ENCODE measurements at places on chromosomes 2 and 18. TPM values are rescaled to one million over a fixed set of nuclear protein-coding genes. Genes with fewer than 3 reads are reported as not detected.
A peak's percentile ranks its signal among the peaks of the same experiment; 100 is the strongest.

GRCh38 chr2:241254904-241255351, 60.5 kb downstream of the HDLBP start:
- H3K27me3 ChIP-seq = no peaks in the 10 kb centered on the region
- H3K27ac ChIP-seq = no peak overlapping the region
- H3K4me3 ChIP-seq = no peak overlapping the region
- H3K36me3 ChIP-seq = peaks cover 66% of the 10 kb centered on the region
- no peak for DNase-seq

Gene TGFA
- 13.0 TPM for total RNA-seq

DNA sequence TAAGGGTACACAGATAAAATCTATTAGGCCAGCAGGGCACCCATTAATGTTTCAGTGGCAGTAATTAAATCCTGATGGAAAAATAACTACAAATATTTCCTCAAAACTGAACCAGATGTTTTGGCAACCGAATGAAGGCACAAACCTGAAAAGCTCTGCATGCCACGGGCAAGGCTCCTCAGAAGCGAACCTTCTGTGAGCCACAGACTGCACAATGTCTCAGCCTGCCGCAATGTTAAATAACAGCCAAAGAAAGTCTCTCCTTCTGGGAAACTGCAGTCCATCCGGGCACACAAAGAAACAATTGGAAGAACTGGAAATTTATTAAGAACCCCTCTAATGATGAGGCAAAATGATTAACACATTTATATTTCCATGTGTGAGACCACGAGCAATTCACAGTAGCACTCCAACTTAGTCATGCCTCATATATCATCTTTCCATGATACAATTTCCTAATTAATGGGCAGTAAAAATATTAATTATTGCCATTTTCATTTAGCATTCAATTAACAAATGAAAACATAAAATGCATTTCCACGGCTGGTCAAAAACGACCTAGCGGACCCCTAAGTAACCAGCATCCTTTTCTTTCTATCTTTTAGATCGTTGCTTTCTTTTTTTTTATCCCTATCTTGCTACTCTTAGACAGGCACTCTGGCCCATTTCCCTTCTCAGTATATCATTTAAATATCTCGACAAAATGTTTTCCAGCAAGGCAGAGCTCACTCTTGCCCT, 237.5 kb downstream of the EPHA4 start:
- H3K27me3 ChIP-seq = no peaks in the 10 kb centered on the region
- DNase-seq = peak; percentile 39
- no peak overlapping the region for H3K27ac ChIP-seq
- H3K4me1 ChIP-seq = no peaks in the 10 kb centered on the region
- H3K36me3 ChIP-seq = no peaks in the 10 kb centered on the region
- no peak overlapping the region for H3K4me3 ChIP-seq

GRCh38 chr18:21167641-21168377, 56.2 kb upstream of the ROCK1 start:
- H3K27ac ChIP-seq = no peak overlapping the region
- H3K27me3 ChIP-seq = no peaks in the 10 kb centered on the region
- H3K36me3 ChIP-seq = no peaks in the 10 kb centered on the region
- H3K4me1 ChIP-seq = peaks cover 1% of the 10 kb centered on the region
- no peak overlapping the region for H3K4me3 ChIP-seq

Gene PSTPIP2
- 14.4 TPM for total RNA-seq

Gene IL36A
- not detected for total RNA-seq

DNA sequence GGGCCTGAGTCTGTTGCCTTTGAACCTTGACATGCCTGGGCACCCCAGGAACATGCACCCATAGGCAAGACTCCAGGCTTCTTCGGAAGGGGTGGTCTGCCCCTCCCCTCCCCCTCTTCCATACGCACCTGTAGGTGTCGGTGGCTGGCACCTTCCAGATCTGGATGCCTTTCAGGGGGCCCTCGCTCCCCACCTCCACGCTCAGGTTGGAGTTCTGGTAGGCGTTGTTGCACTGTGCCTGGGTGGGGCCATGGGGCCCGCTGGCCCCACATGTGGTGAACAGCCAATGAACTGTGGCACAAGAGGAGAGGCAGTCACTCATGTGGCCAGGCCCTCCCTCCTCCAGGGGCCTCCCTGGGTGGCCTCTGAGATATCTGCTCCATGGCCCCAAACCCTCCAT, 135.8 kb downstream of the CLIP4 start:
- H3K27me3 ChIP-seq = no peaks in the 10 kb centered on the region
- H3K27ac ChIP-seq = no peak overlapping the region
- no peak for DNase-seq

Data from lung (tissue), 17 donors.